ENCODE measurements at places on chromosomes 12 and 14. TPM values are rescaled to one million over a fixed set of nuclear protein-coding genes. Genes with fewer than 3 reads are reported as not detected.

OR10AD1 gene
- not detected for total RNA-seq

RNASE4 gene
- total RNA-seq, result 67.0 TPM

KRT85 gene
- total RNA-seq, result not detected

DNAI7 gene
- not detected for total RNA-seq

LYZ gene
- total RNA-seq, result 81.9 TPM
